ENCODE measurements at places on chromosomes 3 and 15. TPM values are rescaled to one million over a fixed set of nuclear protein-coding genes. Genes with fewer than 3 reads are reported as not detected.

NAALADL2 gene
- 16.0 TPM for polyA plus RNA-seq

MUSTN1 gene
- polyA plus RNA-seq = 1.3 TPM

MFN1 gene
- 76.9 TPM for polyA plus RNA-seq

C3orf49 gene
- 1.2 TPM for polyA plus RNA-seq

PLAAT1 gene
- polyA plus RNA-seq = 2.6 TPM

MTFMT gene
- 15.8 TPM for polyA plus RNA-seq

CNTN4 gene
- 28.0 TPM for polyA plus RNA-seq

SLC24A5 gene
- 0.65 TPM for polyA plus RNA-seq

UQCRC1 gene
- polyA plus RNA-seq = 322 TPM

DPPA4 gene
- 2.5 TPM for polyA plus RNA-seq

NEIL1 gene
- polyA plus RNA-seq = 17.9 TPM

PLSCR5 gene
- not detected for polyA plus RNA-seq

SMCO1 gene
- not detected for polyA plus RNA-seq

GABRB3 gene
- 5.1 TPM for polyA plus RNA-seq

GANC gene
- polyA plus RNA-seq = 23.8 TPM

Measured in renal pelvis (tissue), 12 donors.